ENCODE measurements at places on chromosomes 12 and 14. TPM values are rescaled to one million over a fixed set of nuclear protein-coding genes. Genes with fewer than 3 reads are reported as not detected.

GRCh38 chr14:90968025-90968424 is 92.4 kb downstream of the RPS6KA5 start:
- no peak overlapping the region for H3K27ac ChIP-seq
- peaks cover 41% of the 10 kb centered on the region for H3K36me3 ChIP-seq
- peaks cover 50% of the 10 kb centered on the region for H3K4me1 ChIP-seq
- no peak overlapping the region for H3K4me3 ChIP-seq
- DNase-seq, result no peak

DNA sequence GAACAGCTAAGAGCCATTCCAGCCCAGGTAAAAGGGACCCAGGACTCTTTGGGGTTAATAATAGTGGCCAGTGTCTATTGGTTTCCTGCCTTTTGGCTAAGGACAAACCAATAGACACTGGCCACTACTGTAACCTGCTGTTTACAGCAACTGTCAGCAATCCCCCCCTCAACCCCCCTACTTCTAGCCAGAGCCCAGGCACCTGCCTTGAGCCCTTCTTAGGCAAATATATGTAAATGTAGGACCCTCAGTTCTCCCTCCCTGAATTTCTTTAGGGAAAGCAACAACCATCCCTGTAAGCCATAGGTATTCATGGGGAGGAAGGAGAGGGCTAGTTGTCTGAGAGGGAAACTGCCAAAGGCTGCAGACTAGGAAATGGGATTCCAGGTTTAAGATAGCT is 22.3 kb downstream of the HOXC4 start:
- DNase-seq, result no peak
- H3K4me3 ChIP-seq, result no peak overlapping the region
- H3K27ac ChIP-seq, result no peak overlapping the region
- peaks cover 2% of the 10 kb centered on the region for H3K4me1 ChIP-seq
- peaks cover 26% of the 10 kb centered on the region for H3K27me3 ChIP-seq

- H3K4me3 ChIP-seq, result no peak overlapping the region
- H3K4me1 ChIP-seq, result no peaks in the 10 kb centered on the region
- no peak for DNase-seq
- H3K27ac ChIP-seq, result no peak overlapping the region
- H3K27me3 ChIP-seq, result no peaks in the 10 kb centered on the region
These were observed 322.2 kb downstream of the AEBP2 start for GRCh38 chr12:19761463-19761862.

DNA sequence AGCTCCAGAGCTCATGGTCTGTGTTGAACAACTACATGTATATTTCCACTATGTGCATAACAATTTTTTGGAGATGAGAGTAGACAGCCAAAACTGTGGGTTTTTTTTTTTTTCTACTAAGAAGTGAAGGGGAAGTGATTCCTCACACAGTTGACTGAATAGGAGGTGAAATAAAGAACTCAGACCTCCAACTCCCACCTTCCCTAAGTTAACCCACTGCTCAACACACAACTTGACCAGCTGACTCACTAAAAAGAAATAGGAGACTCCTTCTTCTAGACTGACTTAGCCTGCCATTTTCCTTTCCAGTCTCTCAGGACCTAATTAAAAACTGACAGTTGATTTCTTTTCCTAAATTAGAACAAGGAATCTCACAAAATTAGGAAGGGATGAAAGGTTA is 1.7 kb downstream of the M6PR start:
- H3K27ac ChIP-seq, result no peak overlapping the region
- H3K27me3 ChIP-seq, result no peaks in the 10 kb centered on the region
- peaks cover 28% of the 10 kb centered on the region for H3K36me3 ChIP-seq
- H3K4me1 ChIP-seq, result peaks cover 53% of the 10 kb centered on the region
- H3K4me3 ChIP-seq, result peak overlapping the region; percentile 50

The SOAT2 gene
- total RNA-seq, result not detected
